WTC11 (cell line): ENCODE measurements at places on chromosomes 1 and 21. TPM values are rescaled to one million over a fixed set of nuclear protein-coding genes. Genes with fewer than 3 reads are reported as not detected.

DNA sequence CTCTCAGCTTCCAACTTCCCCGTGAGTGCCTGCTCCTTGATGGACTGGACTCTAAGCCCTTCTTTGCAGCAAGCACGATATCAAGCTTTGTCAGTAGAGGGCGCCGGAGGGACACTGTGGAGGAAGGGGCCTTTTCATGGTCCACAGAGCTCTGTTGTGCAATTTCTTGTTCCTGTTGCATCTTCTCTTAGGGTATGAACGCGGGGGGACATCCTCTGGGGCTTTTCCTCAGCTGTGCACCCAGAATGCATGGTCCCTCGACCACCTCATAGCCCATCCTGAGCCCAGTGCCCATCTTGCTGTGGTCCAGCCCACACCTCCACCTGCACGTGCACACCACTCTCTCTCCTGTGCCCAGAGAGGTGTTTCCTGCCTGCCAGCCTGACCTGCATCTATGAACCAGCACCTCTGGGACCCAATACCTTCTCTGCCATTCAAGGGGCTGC, 556.8 kb downstream of the PTPRU start:
- peak; percentile 96 for DNase-seq

- no peak for DNase-seq
Measured at GRCh38 chr1:213446496-213446895, 395.5 kb downstream of the RPS6KC1 start.

- no peak for DNase-seq
Measured at GRCh38 chr21:44263221-44263760, 1.6 kb upstream of the DNMT3L start.

- DNase-seq, result no peak
Measured at GRCh38 chr1:225996946-225997545, 2.1 kb downstream of the SDE2 start.

DNA sequence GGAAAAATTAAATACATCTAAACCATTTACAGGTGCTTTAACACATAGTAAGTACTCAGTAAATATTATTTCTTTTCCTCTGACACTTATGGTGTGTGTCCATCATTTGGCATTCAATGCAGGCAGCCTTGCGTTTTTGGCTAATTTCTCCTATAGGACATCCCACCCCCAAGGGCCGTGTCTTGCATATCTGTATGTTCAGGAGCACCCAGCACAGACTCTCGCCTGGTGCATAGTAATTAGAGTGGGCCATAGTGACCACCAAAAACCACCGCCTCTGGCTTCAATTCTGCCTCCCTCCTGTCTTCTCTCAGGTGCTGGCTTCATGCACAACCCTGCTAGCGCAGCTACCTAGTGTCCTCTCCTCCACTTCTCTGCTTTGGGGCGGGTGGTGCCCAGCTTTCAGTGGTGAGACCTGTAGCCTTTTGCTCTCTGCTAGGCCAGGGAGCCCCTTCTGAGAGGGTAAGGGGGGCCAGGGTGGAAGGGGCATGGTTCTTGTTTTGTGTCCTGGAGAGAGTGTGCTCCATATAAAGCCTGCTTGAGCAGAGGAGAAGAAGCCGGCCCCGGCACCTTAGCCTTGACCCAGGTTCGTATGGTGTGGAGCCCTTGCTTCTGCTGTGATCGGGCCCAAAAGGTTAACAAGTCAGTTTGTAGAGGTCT, 33.4 kb downstream of the BATF3 start:
- DNase-seq, result no peak

GRCh38 chr1:94100785-94101612, 19.9 kb downstream of the ABCA4 start:
- no peak for DNase-seq

- DNase-seq, result no peak
Measured at GRCh38 chr1:226364514-226364899, 43.4 kb downstream of the PARP1 start.

DNA sequence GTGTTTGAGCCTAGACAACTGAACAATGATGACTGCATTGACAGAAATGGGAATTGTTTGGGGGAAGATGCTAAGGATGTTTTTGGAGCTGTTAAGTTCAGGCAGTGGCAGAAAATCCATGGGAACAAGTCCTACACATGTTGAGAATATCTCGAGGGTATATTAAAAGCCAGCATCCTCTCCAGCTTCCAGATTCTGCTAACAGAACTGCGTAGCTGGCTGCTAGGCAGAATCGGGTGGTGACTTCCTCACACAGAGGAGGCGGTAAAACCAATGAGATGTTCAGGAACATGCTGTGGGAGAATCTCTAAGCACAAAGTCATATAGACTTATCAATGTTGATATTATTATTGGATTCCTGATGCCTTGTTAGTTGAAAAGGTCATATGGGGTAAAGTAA, 14.8 kb downstream of the FAM163A start:
- no peak for DNase-seq

GPR61 gene
- total RNA-seq, result 0.42 to 0.73 TPM (median 0.44 TPM) in 3 replicates

PGLYRP3 gene
- not detected in 3 replicates for total RNA-seq
